ENCODE measurements at places on chromosomes 11 and 22.
A peak's percentile ranks its signal among the peaks of the same experiment; 100 is the strongest.

DNA sequence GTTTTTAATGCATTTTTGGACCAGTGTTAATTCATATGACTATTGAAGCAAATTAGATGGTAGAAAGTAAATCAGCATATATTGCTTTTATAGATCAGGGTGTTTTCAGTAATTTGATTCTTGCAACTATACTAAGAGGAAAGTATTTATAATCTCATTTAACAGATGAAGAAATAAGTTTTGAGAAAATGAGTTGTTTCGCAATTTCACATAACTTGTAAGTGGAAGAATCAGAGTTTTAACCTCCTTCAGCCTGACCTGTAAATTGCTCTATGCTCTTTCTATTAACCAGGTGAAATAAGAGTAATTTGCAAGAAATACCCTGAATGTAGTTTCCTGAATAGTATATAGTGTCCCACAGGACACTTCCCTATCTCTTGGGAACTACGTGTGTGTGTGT is 1106.8 kb upstream of the RAG2 start:
- DNase-seq: no peak

- DNase-seq: peak; percentile 76
Measured at GRCh38 chr11:120334894-120335462, 1.2 kb upstream of the ARHGEF12 start.

GRCh38 chr11:111945198-111945597 is 8.1 kb downstream of the DIXDC1 start:
- no peak for DNase-seq

DNA sequence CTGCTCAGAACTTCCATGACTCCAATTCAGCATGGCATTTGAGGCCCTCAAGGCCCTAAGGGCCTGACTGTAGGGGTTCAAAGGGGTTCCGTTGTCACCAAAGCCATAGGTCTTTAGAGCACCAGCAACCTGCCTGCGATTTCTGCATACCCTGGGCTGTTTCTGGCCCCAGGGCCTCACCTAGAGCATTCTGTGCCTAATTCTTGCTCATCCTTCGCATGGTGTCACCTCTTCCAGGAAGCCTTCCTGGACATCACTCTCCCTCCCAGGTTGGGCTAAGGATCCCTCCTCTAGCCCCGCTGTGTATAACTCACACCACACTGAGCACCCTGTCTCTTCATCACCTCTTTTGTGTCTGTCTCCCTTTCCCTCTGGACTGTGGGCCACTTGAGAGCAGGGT is 194.3 kb downstream of the CEP164 start:
- DNase-seq: no peak

- no peak for DNase-seq
Measured at GRCh38 chr11:112929432-112929831, 31.8 kb upstream of the NCAM1 start.

DNA sequence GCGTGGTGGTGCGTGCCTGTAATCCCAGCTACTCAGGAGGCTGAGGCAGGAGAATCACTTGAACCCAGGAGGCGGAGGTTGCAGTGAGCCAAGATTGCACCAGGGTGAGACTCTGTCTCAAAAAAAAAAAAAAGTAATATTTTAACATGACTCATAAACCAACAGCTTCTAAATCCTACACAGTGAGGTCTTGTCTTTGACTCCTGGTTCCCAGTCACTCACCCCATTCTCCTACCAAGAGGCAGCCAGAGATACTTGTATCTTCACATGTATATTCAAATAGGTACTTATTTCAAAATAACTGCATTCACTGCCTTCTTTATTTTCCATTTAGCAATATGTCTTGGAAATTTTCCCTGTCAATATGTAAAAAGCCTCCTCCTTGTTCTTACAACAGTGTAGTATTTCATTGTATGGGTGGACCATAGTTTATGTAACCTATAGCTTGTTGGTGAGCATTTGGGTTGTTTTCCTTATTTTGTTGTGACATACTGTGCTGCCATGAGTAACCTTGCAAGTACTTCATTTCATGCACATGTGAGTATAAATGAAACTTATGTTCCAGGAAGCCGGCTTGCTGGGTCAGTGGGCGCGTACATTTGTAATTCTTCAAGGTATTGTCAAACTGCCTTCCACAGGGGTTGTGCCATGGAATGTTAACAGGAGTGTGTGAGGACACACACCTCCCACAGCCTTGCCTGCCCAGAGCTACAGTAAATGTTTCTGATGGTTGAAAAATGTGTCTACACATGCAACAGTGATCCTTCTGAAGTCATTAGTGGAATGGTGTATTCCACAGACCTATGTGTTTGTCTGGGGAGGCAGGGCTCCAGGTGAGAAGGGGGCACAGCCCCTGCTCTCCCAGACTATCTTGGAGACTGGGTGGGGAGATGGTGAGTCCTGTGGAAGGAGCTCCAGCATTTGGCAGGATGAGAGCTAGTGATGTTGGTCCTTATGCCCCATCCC is 47.9 kb downstream of the OSBP2 start:
- no peak for DNase-seq

DNA sequence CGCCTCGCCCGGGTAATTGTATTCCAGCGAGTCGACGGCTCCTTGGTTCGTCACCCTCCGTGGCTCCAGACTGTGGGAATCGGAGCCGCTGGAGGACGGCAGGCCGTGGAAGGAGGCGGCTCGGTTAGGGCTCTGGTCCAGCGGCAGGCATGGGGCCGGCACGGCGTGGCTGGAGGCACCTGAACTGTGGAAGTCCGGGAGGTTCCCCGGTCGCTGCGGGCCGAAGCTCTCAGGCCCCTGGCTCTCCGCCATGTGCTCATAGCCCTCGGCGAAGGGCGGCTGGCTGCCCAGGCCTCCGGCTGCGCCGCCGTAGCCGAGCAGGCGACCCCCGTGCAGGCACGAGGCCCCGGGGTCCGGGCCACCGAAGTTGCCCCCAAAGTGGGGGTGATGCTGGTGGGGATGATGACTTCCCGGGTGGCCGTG is 1.7 kb downstream of the MN1 start:
- no peak for DNase-seq

DNA sequence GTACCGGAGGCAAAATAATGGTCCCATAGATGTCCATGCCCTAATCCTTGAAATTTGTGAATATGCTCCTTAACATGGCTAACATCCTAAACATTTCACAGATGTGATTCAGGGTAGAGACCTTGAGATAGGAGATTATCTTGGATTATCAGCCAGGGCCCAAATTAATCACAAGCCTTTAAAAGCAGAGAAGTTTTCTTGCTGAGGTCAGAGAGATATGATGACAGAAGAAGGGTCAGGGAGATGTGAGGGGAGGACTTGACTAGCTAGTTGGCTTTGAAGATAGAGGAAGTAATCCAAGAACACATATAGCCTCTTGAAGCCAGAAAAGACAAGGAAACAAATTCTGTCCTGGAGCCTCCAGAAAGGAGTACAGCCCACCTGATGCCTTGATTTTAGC is 19.1 kb upstream of the FDX1 start:
- DNase-seq: no peak

DNA sequence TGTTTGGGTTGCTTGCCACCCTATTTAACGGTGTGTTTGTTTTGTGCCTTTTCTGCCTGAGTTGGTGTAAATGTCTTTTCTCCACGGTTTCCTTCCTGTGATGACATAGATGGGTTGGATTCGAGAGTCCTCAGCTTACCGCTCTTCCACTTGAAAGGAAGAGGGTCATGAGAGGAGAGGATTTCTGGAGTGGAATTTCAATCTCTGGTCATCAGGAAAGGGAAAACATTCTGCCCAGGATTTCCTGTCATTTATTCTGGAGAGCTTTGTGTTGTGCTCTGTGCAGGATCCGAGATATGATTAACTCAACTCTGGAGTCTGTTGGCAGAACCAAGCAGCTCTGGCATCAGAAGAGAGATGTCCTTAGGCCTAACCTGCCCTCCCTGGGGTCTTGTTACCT is 605.2 kb downstream of the NTM start:
- no peak for DNase-seq

- peak; percentile 61 for DNase-seq
Measured at GRCh38 chr11:45805305-45806071, 539 bp downstream of the SLC35C1 start.

GRCh38 chr11:58286249-58286648 is 18.2 kb upstream of the OR10W1 start:
- DNase-seq: no peak

DNA sequence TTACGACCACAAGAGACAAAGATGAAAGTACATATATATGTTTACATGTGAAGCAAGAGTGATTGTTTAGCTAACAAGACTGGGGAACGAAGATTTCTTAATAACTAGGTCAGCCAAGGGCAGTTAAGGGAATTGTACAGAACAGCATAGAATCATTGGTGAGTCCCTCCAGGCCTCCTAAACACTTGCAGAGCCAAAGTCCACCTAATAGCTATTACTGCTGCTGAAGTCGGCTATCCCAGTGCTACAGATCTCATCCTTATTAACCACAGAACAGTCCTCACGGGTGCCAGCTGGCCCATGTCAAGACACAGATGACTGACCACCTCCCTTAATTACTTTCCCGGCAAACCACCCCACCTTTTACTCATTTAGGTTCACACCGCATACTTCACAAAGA is 68.5 kb upstream of the OPCML start:
- DNase-seq: no peak

DNA sequence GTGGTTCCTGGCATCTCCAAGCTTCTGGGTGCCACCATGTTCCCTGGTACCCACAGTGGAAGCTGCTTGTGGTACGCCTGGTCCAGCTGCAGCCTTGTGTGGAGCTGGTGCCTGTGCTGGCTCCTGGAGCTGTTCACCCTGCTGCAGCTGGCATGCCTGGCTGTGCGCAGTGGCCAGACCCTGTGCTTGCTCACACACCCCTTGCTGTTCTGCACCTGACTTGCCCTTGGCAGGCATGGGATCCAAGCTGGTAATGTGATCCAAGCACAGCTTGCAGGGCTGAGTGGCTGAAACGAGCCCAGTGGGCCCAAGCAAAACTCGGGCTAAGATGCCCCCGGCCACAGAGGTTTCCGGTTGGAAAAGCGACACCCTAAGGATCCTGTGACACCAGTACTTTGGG is 104.7 kb upstream of the CLMP start:
- DNase-seq: no peak

DNA sequence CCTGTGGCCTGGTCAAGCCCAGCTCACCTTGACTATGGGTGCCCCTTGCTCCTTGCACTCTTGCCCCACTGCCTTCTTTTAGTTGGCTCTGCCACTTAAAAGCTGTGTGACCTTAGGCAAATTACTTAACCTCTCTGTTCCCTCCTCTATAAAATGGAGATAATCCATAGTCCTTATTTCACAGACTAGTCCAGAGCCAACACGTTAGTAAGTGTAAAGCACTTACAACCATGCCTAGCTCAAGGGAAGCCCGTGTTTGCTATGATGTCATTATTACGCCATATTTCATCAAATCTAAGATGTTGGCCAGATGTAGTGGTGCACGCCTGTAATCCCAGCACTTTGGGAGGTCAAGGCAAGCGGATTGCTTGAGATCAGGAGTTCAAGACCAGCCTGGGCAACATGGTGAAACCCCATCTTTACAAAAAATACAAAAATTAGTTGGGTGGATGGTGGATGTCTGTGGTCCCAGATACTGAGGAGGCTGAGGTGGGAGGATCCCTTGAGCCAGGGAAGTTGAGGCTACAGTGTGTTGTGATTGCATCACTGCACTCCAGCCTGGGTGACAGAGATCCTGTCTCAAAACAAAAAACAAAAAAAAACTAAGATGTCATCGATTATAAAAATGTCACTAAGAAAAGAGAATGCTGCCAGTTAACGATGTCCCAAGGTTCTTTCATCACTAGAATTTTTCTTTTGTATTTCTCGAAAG is 2.3 kb upstream of the CCDC88B start:
- no peak for DNase-seq

DNA sequence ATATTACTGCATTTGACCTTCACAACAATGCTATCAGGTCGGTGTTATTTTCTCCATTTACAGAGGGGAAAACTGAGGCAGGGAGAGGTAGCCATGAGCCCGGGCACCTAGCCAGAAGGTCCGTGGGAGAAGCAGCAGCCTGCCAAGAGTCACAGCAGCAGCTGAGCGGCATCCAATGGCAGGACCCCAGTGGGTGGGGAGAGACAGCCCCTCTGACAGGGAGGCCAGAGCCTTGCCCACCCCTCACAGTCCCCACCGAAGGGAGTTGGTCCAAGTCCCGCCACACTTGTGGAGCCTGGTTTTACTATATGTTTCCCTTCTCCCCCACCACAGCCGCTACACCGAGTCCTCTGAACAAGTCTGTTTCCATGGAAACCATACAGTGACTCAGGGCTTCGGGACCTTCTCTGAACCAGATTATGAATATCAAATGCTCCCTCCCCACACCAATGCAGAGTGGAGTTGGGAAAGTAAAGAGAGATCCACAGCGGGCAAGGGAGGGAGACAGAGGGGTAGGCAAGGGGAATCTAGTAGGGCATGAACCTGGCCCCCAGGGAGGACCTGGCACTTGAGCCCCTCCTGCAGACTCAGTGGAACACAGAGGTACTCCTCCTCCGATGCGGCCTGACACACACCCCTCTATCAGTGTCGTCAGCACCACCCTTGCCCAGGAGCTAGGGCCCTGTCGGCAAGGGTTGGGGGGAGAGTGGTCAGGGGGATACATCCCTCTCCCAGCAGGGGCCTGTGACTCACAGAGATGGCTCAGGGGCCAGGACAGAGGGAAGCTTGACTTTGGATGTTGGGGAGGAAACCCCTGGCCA is 2.5 kb downstream of the CHST1 start:
- peak; percentile 80 for DNase-seq

DNA sequence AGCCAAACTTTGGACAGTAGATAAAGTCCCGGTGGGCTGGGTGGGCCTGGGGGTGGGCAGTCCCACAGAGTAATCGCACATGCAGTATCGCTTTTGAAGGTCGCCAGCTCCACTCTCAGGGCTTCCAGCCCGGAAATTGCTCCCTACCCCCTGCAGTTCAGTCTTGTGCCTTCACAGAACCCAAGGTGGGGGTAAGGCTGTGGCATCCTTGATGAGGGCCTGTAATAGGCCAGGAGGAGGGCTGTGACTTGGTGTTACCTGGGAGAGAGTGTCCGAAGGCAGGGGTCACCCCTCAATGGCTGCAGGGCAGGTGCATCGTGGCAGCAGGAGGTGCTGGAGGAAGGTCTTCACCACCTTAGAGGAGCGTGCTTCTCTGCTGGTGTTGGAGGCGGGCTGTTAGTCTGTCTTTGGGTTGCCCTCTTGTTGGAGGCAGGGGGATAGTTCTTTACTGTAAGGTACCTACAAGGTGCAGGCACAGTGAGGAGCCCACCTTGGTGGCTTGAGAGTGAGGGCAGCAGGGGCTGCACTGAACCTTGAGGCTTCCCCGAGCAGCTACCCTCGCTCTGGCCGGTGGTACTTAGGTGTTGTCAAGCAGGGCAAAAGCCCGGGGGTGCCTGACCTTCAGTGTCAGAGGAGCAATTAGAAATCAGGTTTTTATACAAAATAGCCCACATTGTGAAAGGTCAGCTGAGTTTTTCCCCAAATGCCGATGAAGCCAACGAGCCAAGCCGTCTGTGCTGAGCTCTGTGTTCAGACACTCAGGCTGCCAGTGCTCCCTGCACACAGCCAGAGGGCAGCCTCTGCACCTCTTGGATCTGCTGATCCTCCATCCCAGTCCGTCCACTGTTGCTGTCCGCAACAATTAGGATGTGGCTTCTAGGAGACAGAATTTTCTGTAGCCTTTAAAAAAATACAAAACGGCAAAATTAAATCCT is 21.9 kb downstream of the SAMM50 start:
- DNase-seq: no peak

GRCh38 chr11:111684251-111684650 is 81.9 kb downstream of the PPP2R1B start:
- DNase-seq: no peak

- peak; percentile 36 for DNase-seq
Measured at GRCh38 chr11:67301313-67301921, 1.9 kb upstream of the SSH3 start.

Measured in right hindlimb (tissue), 1 donor.